ENCODE measurements at places on chromosomes 7 and 10.

- DNase-seq, result no peak
Measured at GRCh38 chr7:50721661-50722259, 60.9 kb downstream of the GRB10 start.

- no peak for DNase-seq
Measured at GRCh38 chr10:117370205-117370604, 5.0 kb downstream of the PDZD8 start.

GRCh38 chr10:58896229-58896628 lies 280.2 kb upstream of the PHYHIPL start:
- DNase-seq, result no peak

DNA sequence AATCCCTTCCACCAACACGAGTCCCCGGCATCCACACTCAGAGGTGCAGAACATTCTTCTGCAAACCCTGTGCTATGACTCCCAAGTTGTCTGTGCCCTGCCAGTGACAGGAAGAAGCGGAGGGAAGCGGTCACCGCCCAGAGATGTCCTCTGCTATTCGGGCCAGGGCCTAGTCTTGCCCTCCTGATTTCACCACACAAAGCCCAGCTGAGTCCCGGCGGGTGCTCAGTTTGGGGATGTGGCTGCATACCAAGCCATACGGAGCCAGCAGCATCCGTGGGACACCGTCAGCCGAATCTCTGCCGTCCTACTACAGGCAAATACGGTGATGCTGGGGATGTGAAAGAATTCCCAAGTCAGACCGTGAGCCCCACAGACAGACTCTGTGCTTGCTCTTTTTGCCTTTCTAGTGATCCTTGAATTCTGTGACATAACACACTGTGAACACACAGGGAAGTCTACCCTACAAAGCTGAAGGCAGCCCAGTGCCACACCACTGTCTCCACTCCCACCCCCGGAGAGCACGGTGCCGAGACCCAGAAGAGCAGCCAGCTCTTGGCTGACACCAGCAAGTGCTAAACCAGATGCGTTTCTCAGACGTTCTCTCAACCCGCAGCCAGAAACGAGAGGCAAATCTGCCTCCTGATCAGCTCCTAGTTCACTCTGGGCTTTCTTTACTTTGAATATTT lies 2.0 kb downstream of the STK32C start:
- no peak for DNase-seq

Measured in stimulated activated CD8-positive, alpha-beta memory T cell treated with anti-CD3 and anti-CD28 coated beads, Interleukin-7, amount 100 ng/mL, for 4 hours (primary cell).